Epithelial cell of proximal tubule (primary cell): ENCODE measurements at places on chromosomes 1 and 21.
A peak's percentile ranks its signal among the peaks of the same experiment; 100 is the strongest.

DNA sequence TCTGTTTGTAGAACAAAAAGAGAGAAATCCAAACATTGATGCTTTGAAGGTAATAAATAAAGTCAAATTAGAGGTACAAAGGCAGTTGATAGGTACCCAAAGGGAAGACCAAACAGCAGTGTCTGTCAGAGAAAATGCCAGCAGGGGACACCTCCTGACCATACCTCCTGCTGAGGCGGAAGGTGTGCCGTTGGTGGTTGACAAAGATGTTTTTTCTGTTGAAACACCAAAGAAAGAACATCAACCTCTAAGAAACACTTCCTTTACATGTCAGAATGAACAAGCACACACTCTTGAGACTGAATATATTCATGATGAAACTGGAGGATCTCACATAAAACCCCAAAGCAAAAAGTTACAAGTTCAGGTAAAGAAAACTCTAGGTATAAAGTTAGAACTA is 128.3 kb downstream of the MACF1 start:
- no peak for DNase-seq

DNA sequence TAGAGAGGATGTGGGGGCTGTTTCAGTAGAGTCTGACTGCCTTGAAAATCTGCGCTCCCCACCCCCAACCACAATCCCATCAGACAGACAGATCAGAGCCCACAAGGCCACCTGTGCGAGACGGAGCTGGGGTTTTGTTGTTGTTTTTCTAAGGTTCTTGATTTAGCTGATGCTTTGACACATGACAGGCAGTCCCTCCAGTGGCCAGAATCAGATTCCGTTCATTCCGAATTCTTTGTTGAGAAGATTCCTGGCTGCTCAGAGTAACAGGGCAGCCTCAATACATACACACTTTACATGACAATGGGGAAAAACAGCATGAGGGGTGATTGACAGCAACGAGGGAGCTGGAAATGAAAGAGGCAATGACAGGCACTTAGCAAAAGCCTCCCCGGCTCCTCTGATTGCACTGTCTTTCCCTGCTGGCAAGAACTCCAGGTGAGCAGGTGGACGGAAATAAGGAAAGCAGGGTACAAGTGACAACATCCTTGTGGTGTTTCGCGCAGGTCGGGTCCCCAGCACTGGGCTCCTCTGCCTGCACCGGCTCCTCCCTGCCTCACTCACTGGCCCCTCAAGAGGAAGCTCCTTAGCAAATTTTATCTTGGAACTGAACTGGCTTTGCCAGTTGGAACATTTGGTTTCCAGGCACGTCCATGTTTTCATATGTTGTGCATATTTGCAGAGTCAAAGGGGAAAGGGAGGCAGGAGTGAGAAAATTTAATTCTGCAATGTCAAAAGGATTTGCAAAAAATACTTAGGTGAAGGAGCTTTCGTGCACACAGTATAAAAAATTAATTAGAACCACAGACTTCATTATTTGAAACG is 148.7 kb downstream of the PGBD5 start:
- no peak for DNase-seq

DNA sequence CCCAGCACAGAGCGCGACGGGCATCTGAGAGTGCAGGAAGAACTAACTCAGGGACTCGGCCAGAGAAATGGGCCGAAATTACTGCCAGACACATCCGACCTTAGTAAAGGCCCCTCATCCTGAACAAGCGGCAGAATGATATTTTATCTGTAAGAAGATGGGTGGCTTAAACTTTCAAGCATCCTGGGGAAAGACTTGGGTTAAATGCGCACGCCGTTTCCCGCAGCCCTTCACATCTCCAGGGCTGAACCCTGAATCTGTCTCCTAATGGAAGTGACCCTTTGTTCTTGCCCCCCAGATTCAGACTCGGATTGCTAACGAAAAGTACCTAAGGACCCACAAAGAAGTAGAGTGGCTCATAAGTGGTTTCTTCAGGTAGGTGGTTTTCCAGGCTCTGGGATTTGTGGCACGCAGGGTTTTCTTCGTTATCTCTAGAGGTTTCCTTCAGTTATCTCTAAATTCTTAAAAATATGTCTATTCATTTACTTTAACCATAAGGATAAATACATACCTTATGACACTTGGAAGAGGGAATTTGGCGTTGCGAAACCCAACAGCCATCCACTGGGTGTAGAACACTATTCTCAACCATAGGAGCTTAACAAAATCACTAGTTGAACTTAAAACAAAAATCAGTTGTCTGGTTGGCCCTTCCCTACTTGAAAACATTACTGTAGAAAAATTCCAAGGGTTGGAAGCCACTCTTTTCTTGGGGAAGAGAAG is 627 bp downstream of the RIIAD1 start:
- no peak for DNase-seq

DNA sequence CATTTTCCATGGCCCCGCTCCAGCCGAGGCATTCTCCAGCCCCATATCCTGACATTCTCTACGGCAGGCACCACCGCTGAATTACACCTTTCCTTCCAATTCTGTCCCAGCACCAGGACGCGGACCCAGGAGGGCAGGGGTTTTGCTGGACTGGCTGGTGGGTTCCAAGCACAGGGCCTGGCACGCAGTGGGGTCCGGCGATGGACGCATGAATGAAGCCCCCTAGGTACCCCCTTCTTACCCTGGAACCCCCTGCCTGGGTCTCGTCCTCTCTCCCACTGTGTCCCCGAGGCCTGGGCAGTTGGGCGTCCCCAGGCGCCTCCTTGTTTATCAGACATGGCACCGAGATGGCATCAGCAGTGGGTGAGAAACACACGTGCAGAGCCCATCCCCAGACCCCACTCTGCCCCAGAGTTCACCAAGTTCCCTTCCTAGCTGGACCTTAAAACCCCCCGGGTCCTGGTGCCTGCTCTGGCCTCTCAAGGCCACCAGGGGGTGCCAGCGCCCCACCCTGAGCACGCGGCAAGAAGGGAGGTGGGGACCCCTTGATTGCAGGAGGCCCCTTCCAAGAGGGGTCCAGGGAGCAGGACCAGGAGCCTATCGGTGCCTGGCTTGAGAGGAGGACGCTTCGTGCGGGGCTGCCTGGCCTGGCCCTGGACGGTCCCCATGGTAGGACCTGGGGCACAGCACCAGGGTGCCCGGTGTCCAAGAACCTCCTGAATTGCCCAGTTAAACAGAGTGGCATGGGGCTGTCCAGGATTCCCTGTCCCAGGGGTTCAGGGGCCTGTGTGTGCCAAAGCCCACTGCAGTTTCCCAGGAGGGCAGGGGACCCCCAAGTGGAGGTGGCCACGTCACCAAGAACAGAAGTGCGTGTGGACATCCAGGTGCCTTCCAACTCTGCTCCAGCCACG is 46.1 kb downstream of the MEGF6 start:
- no peak for DNase-seq

DNA sequence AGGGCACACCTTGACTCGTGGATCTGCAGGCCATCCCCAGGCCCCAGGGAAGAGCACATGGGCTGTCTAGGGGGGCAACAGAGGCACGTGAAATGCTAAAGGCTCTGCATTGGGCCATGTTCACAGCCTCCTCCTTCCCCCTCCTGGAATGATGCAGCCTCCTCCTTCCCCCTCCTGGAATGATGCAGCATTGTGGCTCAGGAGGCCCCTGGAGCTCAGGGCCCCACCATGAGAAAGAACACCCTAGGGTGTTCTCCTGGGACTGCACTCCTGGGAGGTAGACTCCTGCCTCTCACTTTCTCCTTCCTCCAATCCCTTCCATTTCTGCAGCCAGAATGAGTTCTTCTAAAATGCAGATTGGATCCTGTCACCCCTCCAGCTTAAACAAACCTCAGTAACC is 1.5 kb upstream of the IGFN1 start:
- DNase-seq: no peak

DNA sequence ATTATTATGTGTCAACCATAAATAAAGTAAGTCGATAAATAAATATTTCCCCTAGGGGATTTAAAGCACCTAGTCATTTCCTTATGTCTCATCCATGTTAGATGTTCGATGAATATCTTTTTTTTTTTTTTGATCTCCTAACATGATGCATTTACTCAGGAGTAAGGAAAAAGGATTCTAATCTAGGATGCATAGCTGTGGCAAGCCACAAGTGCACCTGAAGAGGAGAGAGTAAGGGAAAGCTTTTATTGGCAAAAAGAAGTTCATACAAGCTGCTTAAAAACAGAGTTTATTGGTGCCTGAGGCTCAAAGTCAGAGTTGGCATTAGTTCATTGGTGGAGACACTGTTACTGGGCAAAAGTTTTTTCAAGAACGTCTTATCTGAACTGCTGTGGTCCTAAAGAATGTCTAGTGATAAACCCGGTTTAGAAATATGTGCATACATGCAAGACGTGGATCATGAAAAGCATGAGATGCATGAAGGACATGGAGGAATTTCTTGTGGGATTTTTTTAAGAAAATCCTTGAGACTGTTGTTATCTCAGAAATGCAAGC is 51.7 kb downstream of the SWT1 start:
- DNase-seq: no peak

GRCh38 chr1:181101581-181102226 is 13.2 kb downstream of the IER5 start:
- no peak for DNase-seq

GRCh38 chr1:216207154-216207553 is 216.1 kb downstream of the USH2A start:
- no peak for DNase-seq

GRCh38 chr1:8412183-8412831 is 94.4 kb downstream of the SLC45A1 start:
- peak; percentile 51 for DNase-seq

GRCh38 chr1:185070051-185070450 is 24.7 kb downstream of the RNF2 start:
- DNase-seq: no peak

- DNase-seq: peak; percentile 90
Measured at GRCh38 chr1:10495952-10496351, 21.2 kb downstream of the PEX14 start.

DNA sequence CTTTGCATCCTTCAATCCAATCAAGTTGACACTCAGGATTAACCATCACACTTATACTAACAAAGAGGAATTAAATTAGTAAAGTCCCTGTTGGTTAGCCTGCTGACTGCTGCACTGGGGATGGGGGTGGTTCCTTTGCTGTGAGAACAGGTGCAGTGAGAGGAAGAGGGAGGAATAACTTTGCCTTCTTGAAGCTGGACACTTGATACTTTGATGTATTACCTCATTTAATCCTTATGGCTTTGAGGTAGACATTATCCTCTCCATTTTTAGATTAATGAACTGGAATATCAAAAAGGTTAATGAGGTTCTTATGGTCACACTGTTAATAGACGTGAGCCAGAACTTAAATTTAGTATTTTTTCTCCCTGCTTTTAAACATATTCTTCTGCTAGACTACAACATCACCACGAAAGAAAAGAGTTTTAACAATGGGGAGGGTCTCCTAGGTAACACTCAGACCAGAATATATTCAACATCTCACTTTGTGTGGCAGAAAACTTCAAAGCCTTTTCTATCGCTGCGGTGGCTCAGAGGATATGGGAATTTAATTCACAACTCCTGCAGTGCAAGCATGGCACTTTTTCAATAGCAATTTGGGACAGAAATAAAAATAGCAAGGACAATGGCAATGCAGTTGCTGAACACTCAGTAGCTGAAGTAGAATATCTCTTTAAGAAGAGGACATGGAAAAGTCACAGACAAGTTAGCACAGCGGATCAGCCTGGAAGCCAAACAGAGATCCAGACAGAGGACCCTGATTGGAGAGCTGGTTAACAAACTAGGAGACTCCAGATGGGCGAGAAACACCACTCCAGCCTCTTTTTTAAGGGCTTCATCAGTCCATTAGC is 68.8 kb upstream of the DNAH14 start:
- DNase-seq: no peak

DNA sequence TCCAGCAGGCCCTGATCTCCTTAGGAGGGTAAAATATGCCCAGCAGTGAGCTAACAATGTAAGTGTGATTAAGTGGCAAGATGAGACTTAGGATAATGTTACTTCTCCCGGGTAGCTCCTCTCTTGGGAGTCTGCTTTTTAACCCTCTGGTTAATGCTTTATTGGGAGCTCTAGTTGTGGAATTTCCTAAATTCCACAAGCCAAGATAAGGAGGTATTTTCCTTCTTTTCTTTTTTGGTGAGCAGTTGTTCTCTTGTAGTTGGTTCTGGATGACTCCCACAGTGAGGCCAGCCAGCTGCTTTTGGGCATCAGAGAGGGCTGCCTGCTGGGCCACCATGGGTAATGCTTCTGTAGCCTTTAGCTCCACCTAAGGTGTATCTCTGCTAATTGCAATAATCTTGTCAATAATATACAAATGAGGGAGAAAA is 19.3 kb downstream of the C1orf52 start:
- DNase-seq: no peak

- no peak for DNase-seq
Measured at GRCh38 chr1:91877574-91878208, 8.3 kb downstream of the TGFBR3 start.

- no peak for DNase-seq
Measured at GRCh38 chr1:26029864-26030481, 8.4 kb downstream of the EXTL1 start.

DNA sequence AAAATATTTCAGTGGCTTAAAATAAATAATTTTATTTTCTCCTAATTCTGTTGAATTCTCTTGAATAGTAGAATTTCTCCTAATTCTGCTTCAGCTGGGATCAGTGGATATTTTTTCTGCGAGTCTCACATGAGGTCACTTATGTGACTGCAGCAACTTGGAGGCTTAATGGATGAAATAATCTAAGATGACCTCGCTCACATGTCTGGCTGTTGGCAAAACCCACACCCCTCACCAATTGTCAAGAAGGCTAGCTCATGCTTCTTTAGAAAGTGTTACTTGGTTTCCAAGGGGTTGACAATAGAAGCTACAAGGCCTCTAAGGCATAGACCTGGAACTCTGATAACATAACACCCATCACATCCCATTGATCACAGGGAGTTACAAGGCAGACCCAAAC is 156.9 kb upstream of the DPYD start:
- DNase-seq: no peak

DNA sequence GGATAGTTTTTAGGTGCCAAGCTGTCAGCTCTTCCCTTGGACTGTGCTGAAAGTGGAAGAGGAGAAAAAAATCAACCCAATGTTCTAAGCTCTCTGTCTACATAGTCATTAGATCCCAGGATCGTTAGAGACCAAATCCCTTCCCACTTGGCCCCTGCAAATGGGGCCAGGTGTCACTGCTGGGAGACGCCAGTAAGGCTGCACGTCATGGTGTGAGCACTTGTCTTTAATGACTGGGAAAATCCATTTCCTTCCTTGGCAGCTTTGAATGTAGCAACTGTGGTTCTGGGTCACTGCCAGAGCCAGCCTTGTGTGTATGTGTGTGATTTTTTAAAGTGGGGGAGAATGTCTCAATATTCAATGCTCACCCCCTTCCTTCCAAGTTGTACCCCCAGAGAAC is 59.9 kb downstream of the MAN1C1 start:
- no peak for DNase-seq

- DNase-seq: peak; percentile 43
Measured at GRCh38 chr21:36847189-36847588, 119.3 kb downstream of the HLCS start.

GRCh38 chr1:100543640-100544039 is 5.7 kb downstream of the GPR88 start:
- DNase-seq: no peak

DNA sequence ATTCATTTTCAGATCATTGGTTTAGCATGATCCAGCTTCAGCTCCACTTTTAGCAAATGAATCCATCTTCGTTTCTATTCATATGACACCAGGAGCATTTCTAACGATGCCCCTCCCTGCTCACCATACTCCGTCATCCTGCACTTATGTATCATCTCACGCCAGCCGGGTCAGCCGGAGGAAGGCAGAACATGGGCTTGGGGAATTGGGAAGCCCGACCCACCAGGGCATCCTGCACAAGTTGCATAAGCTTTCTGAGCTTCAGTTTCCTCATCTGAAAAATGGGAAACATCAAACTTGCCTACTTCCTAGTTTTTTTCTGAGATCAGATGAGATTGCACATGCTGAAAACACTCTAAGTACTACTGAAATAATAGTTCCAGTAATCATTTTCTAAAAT is 194.7 kb downstream of the AK5 start:
- no peak for DNase-seq
